Stimulated activated CD4-positive, alpha-beta T cell treated with anti-CD3 and anti-CD28 coated beads, Interleukin-15, amount 100 ng/mL, for 24 hours (primary cell): ENCODE measurements at places on chromosomes 2 and 18.
A peak's percentile ranks its signal among the peaks of the same experiment; 100 is the strongest.

- DNase-seq, result no peak
Observed at GRCh38 chr2:236503100-236503499, 66.5 kb upstream of the ACKR3 start.

- no peak for DNase-seq
Observed at GRCh38 chr18:49915352-49915751, 102.0 kb upstream of the ACAA2 start.

DNA sequence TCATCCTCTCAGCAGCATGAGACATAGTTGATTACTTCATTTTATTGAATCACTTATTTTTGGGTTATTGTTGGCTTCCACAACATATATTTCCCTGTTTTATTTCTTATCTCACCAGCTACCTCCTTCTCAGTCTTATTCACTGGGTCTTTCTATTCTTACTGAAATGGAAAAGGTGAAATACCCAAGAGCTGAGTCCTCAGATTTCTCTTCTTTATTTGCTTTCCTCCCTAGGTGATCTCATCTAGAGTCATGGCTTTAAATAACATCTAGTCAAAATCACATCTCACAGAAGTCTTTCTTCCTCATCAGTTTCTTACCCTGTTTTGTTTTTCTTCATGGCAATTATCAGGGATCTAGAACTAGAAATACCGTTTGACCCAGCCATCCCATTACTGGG is 105.0 kb upstream of the RBBP8 start:
- DNase-seq, result no peak

GRCh38 chr18:9526458-9526857 is 51.1 kb downstream of the RALBP1 start:
- DNase-seq, result no peak

DNA sequence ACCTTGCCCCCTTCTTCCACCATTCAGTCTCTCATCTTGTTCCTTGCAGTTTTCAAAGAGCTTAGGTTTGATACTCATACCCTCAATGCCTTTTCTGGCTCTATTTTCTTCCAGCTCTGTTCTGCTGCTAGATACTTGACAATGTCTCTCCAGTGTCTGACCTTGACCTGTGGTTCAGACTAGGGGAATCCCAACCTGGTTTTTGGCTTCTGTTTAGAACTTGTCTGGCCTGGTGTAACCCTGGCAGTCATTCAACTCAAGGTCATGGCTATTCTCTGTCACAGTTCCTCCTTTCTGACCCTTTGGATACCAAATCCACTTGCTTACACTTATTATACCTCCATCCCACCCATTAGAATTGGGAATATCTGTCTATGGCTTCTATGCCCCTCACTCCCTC is 31.8 kb upstream of the IMP4 start:
- DNase-seq, result no peak

GRCh38 chr2:3587432-3587831 is 7.5 kb upstream of the COLEC11 start:
- no peak for DNase-seq

DNA sequence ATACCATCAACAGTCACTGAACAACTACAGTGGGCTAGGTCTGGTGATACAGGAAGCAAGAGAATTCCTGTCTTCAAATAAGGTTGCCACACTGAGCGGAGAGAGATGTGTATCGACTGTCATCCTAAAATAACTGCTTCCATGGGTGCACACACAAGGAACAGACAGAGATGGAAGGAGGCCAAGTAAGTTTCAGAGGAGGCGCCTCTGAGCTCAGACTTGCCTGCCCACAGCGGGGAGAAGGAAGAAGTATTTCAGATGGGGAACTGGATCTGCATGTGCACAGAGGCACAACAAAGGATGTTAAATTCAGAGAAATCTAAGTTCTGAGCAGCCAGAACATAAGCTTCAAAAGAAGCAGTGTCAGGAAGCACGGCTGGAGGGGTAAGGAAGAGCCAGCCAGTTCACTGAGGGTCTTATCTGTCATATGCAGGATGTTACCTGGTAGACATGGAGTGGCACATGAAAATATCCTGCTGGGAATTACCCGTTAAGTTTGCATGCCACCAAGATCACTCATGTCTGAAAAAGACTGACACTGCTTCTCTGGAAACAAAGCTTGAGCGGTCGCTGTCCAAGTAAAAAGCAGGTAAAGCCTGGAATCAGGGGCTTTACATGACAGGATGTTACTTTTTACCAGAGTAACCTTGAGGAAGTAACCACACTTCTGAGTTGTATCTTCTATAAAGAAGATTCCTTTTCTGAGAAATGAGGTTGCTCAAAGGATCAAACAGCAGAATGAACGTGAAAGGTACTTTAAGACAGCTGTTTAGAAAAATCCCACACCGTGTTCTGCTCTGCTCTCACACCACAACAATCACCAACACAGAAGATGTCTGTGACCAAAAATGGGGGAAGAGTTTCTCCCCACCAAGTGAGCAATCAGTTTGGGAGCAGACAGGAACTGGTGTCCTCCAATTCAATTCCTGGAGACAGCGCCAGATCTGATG is 260.2 kb downstream of the NBAS start:
- no peak for DNase-seq

GRCh38 chr2:191169456-191170300 is 18.9 kb upstream of the STAT4 start:
- DNase-seq, result no peak

- DNase-seq, result no peak
Observed at GRCh38 chr18:78571831-78572347, 407.7 kb upstream of the SALL3 start.

GRCh38 chr2:3633982-3634595 is 23.9 kb upstream of the ALLC start:
- DNase-seq, result no peak

- no peak for DNase-seq
Observed at GRCh38 chr18:77486985-77487384, 237.3 kb downstream of the GALR1 start.

DNA sequence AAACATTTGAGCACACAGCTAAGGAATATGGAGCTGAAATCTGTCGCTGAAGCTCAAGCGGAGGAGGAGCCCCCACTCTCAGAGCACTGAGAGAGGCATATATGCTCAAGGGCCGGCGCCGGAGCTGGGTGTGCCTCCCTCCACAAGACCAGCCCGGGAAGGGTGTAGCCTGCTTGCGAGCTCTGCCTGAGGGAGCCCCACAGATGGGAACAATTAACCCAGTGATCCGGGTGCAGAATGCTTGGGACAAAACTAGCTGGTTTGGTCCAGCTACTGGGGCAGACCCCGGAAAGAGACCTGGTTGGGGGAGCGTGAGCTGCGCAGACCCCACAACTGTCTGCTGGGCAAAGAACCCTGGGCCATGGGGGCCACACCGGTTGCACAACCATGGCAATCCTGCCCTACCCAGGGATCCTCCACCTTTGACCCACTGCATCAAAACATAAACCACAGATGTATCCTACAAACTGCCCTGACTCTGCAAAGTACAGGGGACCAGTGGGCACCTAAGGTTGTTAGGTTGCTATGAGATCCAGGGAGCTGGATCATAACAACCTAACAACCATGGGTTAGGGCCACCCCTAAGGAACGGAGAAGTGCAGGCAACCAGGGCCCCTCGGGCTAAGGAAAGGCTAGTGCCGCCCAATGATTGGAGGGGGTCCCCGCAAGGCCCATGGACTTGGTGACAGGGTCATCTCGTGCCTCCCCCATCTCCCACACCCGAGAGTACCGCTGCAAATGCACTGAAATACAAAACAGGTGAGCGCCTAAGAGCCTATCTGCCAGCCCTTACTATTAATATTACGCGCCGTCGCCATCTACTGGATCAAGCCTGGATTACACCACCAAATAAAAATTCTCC is 53.4 kb upstream of the SCN1A start:
- DNase-seq, result peak; percentile 38

- DNase-seq, result peak; percentile 68
Observed at GRCh38 chr2:73290049-73290839, 3.1 kb downstream of the EGR4 start.

GRCh38 chr18:75489493-75490190 is 62.1 kb upstream of the SMIM21 start:
- DNase-seq, result no peak

- no peak for DNase-seq
Observed at GRCh38 chr2:1588978-1589621, 155.2 kb downstream of the PXDN start.

GRCh38 chr2:100008956-100009355 is 133.4 kb downstream of the AFF3 start:
- no peak for DNase-seq

DNA sequence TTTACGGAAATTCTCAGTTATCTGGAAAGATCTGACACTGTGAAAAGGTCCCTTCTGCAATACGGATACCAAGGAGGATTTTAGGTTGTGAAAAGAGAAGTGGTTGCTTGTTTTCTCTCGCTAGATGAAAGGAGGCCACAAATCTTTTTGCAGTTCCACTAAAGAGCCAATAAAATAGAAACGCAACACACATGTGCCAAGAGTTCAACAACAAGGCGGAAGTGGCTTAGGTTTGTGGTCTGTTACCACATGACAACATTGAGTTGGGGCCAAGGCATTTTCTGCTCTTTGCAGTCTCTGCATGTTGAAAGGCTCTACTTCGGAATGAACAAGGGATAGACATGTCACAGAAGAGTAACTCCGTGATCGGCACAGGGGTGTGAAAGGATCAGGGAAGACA is 115.7 kb upstream of the OSR1 start:
- DNase-seq, result peak; percentile 23

- no peak for DNase-seq
Observed at GRCh38 chr2:231523451-231524285, 6.6 kb downstream of the NMUR1 start.

GRCh38 chr18:22171258-22172119 is 2.1 kb downstream of the GATA6 start:
- no peak for DNase-seq

GRCh38 chr2:174840436-174840835 is 76.2 kb upstream of the CHRNA1 start:
- DNase-seq, result no peak

- no peak for DNase-seq
Observed at GRCh38 chr2:1715184-1716013, 28.9 kb downstream of the PXDN start.

DNA sequence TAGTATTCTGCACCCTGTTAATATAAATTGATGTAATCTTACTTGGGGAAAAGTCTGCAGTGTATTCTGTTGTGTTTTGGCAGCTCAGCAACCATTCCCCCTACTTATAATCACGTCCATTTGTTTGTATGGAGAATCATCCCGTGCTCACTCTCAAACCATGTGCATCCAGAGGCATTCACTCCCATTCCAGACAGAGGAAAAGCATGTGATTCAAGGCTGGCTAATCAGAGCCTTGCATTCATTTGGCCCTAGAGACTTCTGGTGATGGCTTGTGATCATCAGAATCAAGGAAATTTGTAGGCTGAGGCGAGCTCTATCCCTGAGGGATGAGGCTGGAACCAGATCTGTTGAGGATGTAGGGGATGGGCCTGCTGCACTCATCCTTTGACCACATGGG is 5.1 kb upstream of the WIPF1 start:
- no peak for DNase-seq

DNA sequence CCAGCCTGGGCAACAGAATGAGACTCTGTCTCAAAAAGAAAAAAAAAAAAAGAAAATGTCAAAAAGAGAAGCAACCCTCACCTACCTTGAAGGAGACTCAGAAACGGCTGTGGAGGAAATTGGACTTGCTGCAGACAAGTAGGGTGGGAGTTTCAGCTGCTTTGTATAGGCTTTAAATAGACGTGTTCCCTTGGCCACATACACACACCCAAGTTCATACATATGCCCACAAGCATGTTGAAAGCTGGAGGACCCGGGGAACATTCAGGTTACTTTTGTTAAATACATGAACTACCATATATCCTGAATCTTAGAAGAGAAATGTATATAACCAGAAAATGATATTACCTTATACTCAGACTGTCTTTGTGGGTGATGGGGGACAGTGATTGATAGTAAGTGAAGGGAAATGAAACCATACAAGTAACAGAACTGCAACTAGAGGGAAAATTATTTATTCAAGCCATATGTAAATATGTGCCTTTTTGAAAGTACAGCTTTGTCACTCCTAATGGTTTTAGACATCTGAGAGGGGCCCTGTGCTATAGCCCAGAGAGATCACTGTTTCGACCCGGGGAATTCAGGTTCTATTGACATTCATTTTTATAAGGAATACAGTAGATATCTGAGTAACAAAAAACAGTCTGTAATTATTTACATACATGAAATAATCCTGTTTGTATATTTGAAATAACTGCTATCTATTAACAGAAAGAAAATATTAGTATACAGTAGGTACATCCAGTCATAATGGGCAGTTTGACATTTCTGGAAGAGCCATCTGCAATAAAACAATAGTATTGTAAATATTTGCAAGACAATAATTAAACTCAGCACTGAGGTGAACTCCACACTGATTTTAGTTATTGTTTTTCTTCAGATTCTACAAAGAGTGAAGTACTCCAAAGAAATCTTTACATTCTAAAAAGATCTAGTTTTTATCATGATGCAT is 48.0 kb upstream of the TGIF1 start:
- DNase-seq, result no peak

GRCh38 chr2:96538487-96539214 is 2.1 kb downstream of the ARID5A start:
- peak; percentile 96 for DNase-seq

- DNase-seq, result no peak
Observed at GRCh38 chr2:85705680-85706039, 11.5 kb downstream of the GNLY start.

- DNase-seq, result no peak
Observed at GRCh38 chr2:227808936-227809335, 4.7 kb upstream of the CCL20 start.

DNA sequence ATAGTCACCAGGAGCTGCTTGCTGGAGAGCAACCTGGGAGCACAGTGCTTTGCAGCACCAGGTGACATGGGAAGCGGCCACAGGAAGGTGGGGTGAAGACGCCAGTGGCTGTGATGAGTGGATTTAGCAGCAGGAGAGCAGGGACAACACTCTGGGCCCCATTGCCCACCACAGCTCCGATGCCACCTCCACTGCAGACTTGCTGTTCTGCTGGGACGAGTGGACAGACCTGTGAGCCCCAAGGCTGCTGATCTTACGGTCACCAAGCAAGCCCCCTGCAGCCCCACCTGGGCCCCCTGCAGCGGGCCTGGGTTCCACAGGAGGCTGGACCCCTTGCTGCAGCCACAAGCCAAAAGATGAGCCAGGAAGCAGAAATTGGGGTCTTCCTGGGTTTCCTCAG is 73.7 kb downstream of the CTIF start:
- DNase-seq, result no peak

- no peak for DNase-seq
Observed at GRCh38 chr2:96547731-96548171, 11.2 kb downstream of the ARID5A start.

- DNase-seq, result no peak
Observed at GRCh38 chr18:6009756-6010155, 114.4 kb upstream of the TMEM200C start.

DNA sequence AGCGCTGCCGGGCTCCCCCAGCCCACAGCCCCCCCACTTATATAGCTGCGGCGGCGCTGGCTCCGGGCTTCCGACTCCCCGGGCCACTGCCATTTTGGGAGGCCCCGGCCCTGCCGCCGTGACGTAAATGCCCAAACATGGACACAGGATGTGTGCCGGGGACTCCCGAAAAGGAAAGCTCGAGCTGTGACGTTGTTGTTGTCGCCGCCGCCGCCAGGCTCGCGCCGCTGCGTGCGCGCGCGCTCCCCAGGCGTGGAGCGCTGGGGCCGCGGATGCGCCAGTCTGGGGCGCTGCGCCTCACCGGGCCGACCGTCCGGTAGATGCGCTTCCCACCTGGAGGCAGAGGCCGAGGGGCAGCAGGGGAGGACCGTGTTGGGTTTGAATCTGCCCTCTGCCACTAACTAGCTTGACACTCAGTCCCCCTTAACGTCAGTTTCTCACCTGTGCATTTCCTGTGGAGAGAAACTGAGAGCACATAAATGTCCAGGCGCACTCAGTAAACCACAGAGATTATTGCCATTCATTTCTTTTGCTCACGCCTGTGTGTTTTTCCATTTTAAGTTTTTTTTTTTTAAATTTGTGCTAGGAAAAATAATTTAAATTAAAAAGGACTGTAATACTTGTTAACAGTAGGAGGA is at the start of gene EGR4:
Gene EGR4, minus strand, starts transcription at position 15 of the 638 bp plus-strand sequence. CDS start 231 bp downstream, outside the sequence.
- DNase-seq, result peak; percentile 94
